Motor neuron (in vitro differentiated cells): ENCODE measurements at places on chromosomes 3 and 15. TPM values are rescaled to one million over a fixed set of nuclear protein-coding genes. Genes with fewer than 3 reads are reported as not detected.

The CCR9 gene
- total RNA-seq = 0.14 and 0.31 TPM in 2 replicates

The SLC28A2 gene
- 0.33 and 0.63 TPM in 2 replicates for total RNA-seq

The IGDCC3 gene
- 5.8 and 6.0 TPM in 2 replicates for total RNA-seq

The TIMP4 gene
- 1.9 and 2.2 TPM in 2 replicates for total RNA-seq

The CFAP100 gene
- 0.90 TPM in 1 of 2 replicates, not detected in the other for total RNA-seq

The ASB14 gene
- 0.78 and 1.3 TPM in 2 replicates for total RNA-seq

The PLA2G4B gene
- 4.5 and 5.2 TPM in 2 replicates for total RNA-seq

The GOLGA8N gene
- 3.6 and 5.7 TPM in 2 replicates for total RNA-seq

The USP4 gene
- total RNA-seq = 19.1 and 25.9 TPM in 2 replicates

The WDR93 gene
- 0.35 and 0.49 TPM in 2 replicates for total RNA-seq

The CDHR4 gene
- 1.1 TPM in 1 of 2 replicates, not detected in the other for total RNA-seq

The SLC12A8 gene
- 3.8 and 4.2 TPM in 2 replicates for total RNA-seq
